ENCODE measurements at places on chromosomes 1 and 21. TPM values are rescaled to one million over a fixed set of nuclear protein-coding genes. Genes with fewer than 3 reads are reported as not detected.

GRCh38 chr1:37890378-37891014 lies 31.1 kb upstream of the MTF1 start:
- H3K4me3 ChIP-seq: no peak overlapping the region
- H3K27me3 ChIP-seq: no peaks in the 10 kb centered on the region
- H3K36me3 ChIP-seq: peaks cover 18% of the 10 kb centered on the region
- peak; percentile 54 for DNase-seq
- H3K4me1 ChIP-seq: no peaks in the 10 kb centered on the region

- no peak overlapping the region for H3K27ac ChIP-seq
- H3K4me1 ChIP-seq: peaks cover 28% of the 10 kb centered on the region
- no peaks in the 10 kb centered on the region for H3K27me3 ChIP-seq
- H3K4me3 ChIP-seq: no peak overlapping the region
- no peak for DNase-seq
Observed at GRCh38 chr1:163531345-163531744, 209.6 kb downstream of the NUF2 start.

- H3K4me3 ChIP-seq: no peak overlapping the region
- no peaks in the 10 kb centered on the region for H3K4me1 ChIP-seq
- no peaks in the 10 kb centered on the region for H3K36me3 ChIP-seq
- H3K27me3 ChIP-seq: no peaks in the 10 kb centered on the region
- no peak overlapping the region for H3K27ac ChIP-seq
Observed at GRCh38 chr1:45359882-45360513, 19.8 kb upstream of the MUTYH start.

DNA sequence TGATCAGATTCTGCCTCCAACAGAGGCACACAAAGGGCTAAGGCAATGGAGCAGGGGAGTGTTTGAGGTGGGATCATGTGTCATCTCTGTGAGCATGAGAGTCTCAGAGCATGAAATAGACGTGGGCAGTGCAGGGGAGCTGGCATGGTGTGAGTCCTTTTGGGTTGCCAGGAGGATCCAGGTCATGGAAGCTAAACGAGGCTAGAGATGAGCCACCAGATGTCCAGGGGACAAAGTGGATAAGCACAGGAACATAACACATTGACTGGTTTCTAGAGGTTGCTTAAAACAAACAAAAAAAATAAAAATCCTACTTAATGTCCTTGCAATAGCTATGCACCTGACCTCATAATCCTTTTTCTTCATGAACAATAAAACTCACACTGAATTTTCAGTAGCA lies 254.8 kb upstream of the GREM2 start:
- no peaks in the 10 kb centered on the region for H3K36me3 ChIP-seq
- no peak for DNase-seq
- no peak overlapping the region for H3K4me3 ChIP-seq
- no peaks in the 10 kb centered on the region for H3K4me1 ChIP-seq

DNA sequence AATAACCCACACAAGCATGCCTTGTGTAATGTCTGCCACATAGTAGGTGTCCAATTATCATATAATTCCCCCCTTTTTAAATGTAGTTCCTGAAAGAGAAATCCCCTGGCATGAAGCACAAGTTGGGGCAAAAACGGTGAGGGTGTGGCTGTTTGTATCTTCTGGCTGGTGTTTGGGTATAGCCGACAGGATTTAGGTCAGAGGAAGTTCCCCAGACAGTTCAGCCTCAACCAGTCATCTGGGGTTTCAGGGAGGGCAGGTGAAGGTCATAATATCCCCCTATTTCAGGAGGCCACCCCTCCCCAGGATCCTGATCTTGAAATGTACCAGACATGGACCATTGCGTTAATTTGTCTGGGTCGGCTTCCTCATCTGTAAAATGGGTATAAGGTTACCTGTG lies 29.1 kb upstream of the JUN start:
- peaks cover 13% of the 10 kb centered on the region for H3K4me1 ChIP-seq
- H3K4me3 ChIP-seq: no peak overlapping the region
- no peaks in the 10 kb centered on the region for H3K27me3 ChIP-seq
- DNase-seq: no peak
- no peak overlapping the region for H3K27ac ChIP-seq

GRCh38 chr1:169326956-169327268 lies 40.7 kb downstream of the NME7 start:
- H3K27me3 ChIP-seq: no peaks in the 10 kb centered on the region
- no peak for DNase-seq
- no peak overlapping the region for H3K27ac ChIP-seq
- H3K4me3 ChIP-seq: no peak overlapping the region
- no peaks in the 10 kb centered on the region for H3K36me3 ChIP-seq

GRCh38 chr1:181174861-181175260 lies 86.4 kb downstream of the IER5 start:
- no peaks in the 10 kb centered on the region for H3K36me3 ChIP-seq
- no peaks in the 10 kb centered on the region for H3K4me1 ChIP-seq
- no peak overlapping the region for H3K27ac ChIP-seq
- DNase-seq: no peak

PHLDA3 gene
- 23.9 TPM for total RNA-seq

MROH9 gene
- total RNA-seq: not detected

XCL2 gene
- total RNA-seq: not detected

PLA2G4A gene
- 34.4 TPM for total RNA-seq

HTR6 gene
- not detected for total RNA-seq

Measured in A673 (cell line).